ENCODE measurements at places on chromosomes 1 and 21. TPM values are rescaled to one million over a fixed set of nuclear protein-coding genes. Genes with fewer than 3 reads are reported as not detected.

GRCh38 chr1:7721940-7722669, 49.0 kb upstream of the VAMP3 start:
- no peak for DNase-seq

DNA sequence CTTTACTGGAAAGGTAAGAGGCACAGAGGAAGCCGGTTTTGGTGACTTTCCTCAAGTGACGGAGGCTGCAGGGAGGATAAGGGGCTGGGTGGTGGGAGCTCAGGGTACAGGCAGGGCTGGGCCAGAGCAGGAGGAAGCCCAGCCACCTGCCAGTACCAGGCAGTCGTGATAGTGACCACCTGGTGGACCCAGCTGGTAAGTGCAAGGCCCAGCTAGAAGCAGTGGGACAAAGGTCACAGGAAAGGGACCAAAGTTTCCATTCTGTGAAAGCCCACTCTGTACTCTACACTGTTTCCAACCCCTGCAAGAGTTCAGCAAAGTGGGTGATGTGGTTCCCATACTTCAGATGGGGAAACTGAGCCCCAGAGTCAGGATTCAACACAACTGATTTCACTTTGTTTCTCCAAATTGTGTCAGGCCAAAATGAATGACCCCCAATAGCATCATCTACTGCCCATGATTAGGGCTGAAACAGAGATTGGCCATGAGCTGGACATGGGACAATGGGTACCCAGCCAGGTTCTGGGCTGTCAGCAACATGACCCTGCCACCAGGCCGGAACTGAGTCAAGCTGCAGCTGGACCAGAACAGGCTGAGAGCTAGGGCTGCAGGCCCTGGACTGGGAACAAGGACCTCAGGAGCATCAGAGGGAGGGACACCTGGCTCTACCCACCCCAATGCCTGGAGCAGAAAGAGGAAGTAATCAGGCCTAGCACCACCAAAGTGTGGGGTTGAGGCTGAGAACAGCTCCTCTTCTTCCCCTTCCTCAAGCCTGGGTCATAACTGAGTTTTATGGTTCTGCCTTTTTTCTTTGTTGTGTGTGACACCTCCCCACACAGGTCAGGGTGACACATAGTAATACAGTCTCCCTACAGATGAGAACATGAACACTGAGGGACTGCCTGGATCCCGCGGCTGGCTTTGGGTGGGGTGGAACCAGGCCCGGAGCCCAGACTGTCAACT, 50.2 kb downstream of the KCNN3 start:
- peak; percentile 52 for DNase-seq

- DNase-seq = no peak
Observed at GRCh38 chr1:64750875-64751274, 6.0 kb downstream of the RAVER2 start.

The SLAMF8 gene
- not detected for total RNA-seq

The SMIM1 gene
- total RNA-seq = 0.87 TPM

DNA sequence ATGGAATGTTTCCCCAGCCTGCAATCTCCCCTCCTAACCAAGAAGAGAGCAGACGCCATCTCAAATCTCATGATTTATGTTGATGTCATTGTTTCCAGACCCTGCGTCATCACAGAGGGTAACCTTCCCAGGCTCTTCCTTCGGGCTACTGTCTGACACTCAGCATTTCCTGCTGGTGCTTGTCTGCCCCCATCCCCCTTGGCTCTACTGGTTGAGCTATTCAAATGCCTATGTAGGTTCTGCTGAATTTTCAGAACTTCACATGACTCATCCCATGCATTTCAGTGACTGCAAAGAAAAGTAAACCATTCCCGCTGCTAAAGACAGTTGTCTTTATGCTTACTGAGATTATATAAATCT, 24.8 kb upstream of the ITPKB start:
- DNase-seq = peak; percentile 88

GRCh38 chr21:18545908-18546307, 142.3 kb upstream of the TMPRSS15 start:
- peak; percentile 44 for DNase-seq

- no peak for DNase-seq
Observed at GRCh38 chr1:87369736-87370478, 41.2 kb downstream of the LMO4 start.

GRCh38 chr1:21783679-21784603, 992 bp upstream of the USP48 start:
- DNase-seq = peak; percentile 27

GRCh38 chr1:85654066-85654782, 54.0 kb downstream of the ZNHIT6 start:
- peak; percentile 66 for DNase-seq

The RNU1-4 gene
- total RNA-seq = under 0.01 TPM

DNA sequence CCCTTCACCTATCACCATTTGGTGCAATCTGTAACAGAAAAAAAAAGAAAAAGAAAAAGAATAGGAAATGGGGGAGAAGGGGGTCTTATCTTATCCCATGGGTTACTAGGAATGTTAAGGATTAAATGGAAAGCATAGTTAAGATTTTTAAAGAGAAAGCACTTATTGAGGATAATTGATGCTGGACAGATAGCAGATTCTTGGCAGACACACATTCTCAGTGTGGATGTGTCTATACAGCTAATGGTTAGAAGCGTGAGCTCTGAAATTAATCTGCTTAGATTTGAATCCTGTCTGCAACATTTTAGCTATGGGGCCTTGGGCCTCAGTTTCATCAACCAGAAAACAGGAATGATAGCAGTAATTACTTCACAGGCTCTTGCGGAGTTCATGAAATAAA, 67.1 kb downstream of the SSBP3 start:
- DNase-seq = no peak

The CLDN19 gene
- total RNA-seq = not detected

The LCE6A gene
- not detected for total RNA-seq

- DNase-seq = no peak
Observed at GRCh38 chr21:46222436-46223116, 6.0 kb downstream of the LSS start.

The STYXL2 gene
- not detected for total RNA-seq

The OLIG2 gene
- not detected for total RNA-seq

DNA sequence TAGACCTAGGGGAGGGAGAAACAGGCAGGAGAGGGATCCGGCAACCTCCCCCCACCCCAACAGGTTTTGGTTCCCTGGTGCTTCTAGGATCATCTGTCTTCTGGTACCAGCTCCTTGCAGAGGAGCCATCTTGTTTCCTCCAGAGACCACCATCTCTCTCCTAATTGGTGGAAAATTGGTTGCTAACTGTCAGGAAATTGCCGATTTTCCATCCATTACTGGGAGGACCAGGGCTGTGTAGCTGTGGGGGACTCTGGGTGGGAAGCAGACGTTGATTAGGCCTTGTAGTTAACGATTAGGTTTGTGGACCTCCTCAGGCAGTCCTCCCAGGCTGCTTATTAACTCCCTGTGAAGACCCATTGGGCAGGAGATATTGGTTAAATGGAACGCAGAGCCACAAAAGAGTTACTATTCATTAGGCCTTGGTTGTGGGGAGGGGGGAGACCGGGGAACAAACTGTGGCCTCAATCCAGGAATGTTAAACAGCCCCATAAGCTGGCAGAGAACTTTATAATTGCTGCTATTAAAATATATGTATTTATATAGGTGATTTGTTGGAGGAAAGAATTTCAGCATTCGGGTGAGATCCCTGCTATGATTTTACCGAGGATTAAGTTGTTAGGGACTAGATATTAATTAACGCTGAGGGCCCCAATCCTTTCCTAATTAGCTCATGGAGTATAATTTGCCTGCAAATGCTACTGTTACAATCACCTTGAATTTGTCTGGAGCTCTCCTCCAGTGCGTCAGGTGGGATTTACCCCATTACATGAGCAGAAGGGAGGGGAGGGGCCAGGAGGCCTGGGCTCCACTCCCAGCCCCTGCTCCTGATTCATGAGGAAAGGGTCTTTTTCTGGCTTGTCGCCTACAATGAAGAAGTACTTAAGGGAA, 61.2 kb upstream of the TRABD2B start:
- DNase-seq = no peak

- DNase-seq = no peak
Observed at GRCh38 chr1:107919953-107920352, 45.0 kb downstream of the VAV3 start.

DNA sequence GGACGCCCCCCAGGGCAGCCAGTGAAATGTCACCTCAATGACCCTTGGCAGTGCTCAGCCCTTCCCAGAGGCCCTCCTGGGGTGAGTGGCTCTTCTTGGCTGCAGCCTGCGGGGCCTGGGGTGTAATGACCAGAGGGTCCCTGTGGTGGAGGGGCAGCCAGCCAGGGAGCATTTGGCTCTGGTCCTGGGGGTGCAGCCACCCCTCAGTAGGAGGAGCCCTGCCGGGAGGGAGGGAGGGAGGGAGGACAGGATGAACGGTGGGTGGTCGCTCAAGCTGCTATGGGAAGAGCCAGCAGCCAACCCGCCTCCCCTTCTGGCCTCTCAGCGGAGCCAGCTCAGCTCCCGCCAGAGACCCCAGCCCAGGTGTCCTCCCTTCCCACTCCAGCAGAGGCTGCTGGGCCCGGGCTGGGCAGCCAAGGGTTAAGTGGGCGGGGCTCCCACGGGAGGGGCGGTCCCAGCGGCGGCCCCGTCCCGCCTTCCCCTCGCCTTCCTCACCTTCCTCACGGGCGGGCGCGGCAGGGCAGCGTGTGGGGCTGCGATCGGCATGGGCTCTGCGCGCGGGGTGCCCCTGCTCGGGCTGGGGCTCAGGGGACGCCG, 9.0 kb upstream of the PLCH2 start:
- DNase-seq = no peak

Data from lung microvascular endothelial cell (primary cell).